ENCODE measurements at places on chromosomes 5 and 9. TPM values are rescaled to one million over a fixed set of nuclear protein-coding genes. Genes with fewer than 3 reads are reported as not detected.

The DOK3 gene
- total RNA-seq = 1.2 TPM

The SLC45A2 gene
- not detected for total RNA-seq

The FBXO4 gene
- total RNA-seq = 15.1 TPM

The BAAT gene
- total RNA-seq = not detected
